Activated naive CD8-positive, alpha-beta T cell treated with anti-CD3 and anti-CD28 coated beads for 36 hours (primary cell): ENCODE measurements at places on chromosomes 11 and 22. TPM values are rescaled to one million over a fixed set of nuclear protein-coding genes. Genes with fewer than 3 reads are reported as not detected.
A peak's percentile ranks its signal among the peaks of the same experiment; 100 is the strongest.

- no peak for DNase-seq
Measured at GRCh38 chr11:46034041-46034440, 87.2 kb downstream of the PHF21A start.

DNA sequence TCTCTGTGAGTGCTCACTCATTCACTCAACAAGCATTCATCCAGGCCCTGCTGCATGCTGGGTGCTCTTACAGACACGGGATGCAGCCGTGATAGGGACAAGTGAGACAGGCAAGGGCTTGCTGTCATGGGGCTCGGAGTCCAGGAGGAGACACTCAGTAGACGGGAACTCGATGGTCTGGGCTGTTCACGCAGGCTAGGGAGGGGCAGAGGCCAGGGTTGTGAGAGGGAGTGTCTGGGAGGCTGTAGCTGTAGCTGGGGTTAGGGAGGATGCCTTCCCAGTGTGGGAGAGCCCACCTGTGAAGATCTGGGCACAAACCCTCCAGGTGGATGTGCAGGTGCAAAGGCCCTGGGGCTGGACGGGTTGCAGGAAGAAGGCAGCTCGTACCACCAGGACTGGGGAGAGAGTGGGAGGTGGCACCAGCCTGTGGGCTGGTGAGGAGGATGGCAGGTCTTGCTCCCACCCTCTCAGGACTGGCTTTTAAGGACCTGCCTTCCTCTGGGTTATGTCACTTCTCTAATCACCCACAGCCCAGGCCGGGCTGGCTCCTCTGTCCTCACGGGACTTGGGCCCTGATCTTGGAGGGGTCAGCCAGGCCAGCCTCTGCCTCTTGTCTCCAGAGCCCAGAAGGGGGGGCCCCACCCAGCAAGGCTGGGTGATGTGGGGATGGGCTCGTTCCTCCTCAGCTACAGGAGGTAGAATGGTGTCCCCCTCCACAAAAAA, 24.1 kb downstream of the FGF4 start:
- DNase-seq = no peak

DNA sequence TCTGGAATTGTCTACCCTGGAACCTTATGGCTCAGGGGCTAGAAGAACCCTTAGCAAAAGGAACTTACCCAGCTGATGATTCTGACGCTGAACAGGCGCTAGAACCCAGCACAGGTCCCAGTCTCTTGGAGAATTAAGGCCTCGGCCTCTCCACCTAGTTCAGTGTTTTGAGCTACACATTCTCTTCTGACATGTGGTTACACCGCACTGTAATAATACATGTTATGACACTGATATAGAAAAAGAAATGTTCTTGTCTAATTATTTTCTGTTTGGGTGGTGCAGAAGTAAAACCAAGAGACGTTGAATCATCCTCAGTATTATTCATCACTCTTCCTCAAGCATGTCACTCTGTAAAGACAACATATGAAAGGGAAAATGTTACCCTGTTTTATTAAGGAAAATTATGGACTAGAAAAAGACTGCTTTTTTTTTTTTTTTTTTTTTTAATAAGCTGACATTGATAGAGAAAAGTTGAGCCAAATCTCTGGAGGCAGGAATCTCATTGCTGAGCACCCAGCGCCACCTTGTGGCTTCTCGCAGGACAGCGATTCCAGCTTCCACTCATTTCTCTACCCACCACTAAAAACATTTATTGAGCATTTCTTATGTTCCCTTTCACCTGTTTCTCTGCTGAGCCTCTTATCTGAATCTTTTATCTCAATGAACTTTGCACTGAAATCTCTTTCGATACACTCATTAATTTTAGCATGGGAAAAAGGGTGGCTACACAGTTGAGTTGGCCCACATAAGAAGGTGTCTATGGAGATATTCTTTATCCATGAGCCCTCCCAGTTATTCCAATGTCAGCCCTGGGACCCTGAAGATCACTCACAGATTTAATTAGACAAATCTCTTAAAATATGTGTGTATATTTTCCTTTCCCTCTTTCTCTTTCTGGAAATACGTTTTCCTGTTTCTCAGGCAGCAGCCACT, 12.6 kb upstream of the APLNR start:
- DNase-seq = peak; percentile 43

DNA sequence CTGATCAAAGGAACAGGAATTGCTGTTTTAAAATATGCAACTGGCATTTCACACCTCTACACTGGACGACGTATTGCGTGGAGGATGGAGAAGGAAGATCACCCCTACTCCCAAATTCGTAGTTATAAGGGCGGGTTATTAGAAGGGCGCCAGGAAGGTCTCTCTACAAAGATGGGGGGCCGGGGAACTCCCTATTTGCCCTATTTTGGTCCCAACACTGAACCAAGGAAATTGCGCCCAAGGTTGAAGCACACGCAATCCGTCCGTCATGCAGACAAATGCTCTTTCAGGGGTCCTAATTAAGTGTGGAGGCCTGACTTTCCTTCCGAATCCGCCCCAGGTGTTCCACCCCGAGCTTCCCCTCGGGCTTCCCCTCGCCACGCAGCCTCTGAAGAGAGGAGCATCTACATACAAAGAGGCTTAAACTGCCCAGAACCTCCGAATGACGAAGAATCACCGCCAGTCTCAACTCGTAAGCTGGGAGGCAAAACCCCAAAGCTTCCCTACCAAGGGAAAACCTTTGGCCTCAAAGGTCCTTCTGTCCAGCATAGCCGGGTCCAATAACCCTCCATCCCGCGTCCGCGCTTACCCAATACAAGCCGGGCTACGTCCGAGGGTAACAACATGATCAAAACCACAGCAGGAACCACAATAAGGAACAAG, 396 bp downstream of the NPAT start:
- peak; percentile 48 for DNase-seq

GRCh38 chr11:98307827-98308491, 712.8 kb upstream of the CNTN5 start:
- no peak for DNase-seq

The TSGA10IP gene
- total RNA-seq = not detected

The SYCE3 gene
- total RNA-seq = 1.3 TPM
